Right hindlimb (tissue), 1 donor: ENCODE measurements at places on chromosomes 7 and 10.

DNA sequence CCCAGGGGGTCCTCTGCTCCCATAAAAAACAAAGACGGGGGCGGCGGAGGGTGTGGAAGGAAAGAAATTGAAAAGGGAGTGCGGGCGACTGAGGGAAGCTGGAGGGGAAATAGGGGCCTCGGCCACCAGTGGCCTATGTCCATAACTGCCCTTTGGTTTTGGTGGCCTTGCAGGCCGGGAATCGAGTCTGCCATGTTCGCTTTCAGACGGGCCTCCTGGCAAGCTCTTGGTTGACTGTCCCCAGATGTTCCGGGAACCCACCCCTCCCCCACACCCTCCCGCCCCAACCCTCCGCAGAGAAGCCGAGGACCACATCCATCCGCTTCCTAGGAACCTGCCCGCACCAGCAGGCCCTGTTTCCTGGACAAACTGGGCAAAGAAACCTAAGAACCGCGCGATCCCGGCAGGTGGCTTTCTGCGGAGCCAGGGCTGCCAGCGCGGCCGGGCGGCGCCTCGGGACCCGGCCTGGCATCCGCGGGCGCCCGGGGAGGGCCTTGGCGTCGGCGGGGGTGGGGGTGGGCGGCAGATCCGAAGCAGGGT lies 20.0 kb upstream of the GATA3 start:
- no peak for DNase-seq

GRCh38 chr10:84540022-84540616 lies 211.7 kb downstream of the CCSER2 start:
- no peak for DNase-seq

DNA sequence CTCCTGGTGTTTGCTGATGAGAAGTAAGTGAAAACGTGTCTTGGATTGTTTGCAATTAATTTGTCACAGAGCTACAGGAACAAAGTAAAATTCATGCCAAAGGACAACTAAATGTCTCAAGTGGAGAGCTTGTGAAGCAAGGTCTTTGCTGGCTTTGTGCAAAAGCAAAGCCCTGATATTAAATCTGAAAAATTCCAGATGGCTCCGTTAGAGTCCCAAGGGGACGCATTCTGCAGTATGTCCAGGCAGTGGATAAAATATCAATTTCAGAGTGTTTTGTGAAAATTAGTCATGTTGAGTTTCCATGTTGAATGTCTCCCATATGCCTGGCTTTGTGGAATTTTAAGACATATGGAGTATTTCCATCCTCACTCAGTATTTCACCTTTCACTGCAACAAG lies 102.5 kb upstream of the PTN start:
- DNase-seq = peak; percentile 75

DNA sequence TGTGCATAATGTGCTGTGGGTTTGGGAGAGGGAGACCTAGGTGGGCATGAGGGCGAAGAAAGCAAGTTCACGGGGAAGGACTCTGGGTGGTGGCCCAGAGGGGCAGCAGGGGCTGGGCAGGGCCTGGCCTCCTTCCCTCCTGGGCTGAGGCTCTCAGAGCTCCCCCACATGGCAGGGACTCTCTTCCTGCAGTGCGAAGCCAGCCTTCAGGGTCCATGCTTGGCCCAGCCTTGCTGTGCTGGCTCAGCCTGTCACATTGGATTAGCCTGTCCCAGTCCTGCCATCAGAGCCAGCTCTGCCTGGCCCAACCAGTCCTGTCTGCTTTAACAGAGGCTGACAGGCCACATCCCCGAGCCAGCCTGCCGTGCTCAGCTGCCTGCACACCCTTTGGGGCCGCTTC lies 20.4 kb upstream of the ZNF488 start:
- no peak for DNase-seq

DNA sequence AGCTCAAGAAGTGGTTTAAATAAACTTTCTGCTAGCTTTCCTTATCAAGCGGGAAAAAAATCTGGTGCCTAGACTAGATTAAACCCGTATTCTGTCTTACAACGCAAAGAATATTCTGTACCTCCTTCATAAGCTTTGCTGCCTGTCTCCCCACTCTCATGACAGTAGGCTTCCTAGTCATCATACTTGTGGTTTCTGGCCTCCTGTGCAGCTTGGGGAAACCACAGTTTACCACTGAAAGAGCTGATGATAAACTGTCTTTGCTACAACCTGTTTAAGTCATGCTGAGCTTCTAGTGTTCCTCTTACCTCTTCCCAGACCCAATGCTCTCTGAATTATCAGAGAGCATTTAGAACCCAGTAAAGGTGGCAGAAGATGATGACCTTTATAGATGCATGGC lies 55.0 kb downstream of the PODXL start:
- DNase-seq = no peak

GRCh38 chr7:98235901-98236300 lies 16.1 kb downstream of the TECPR1 start:
- no peak for DNase-seq

DNA sequence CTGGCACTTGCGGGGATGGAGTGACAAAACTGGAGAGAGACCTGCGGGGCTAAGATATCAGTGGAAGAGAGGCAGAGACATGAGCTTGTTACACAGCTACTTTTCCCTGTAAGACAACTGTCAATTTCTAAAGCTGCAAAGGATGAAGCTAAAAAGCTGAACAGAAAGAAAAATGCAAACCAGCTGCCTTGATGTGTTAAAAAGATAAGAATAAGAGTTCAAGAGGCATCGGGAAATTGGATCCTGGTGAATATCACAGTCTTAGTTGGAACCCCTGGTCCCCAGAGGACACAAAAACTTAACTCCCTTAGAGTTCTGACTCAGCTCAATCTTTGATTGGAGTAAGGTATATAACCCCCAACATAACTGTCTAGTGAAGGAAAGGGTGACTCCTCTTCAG lies 38.8 kb downstream of the VPS41 start:
- DNase-seq = no peak

DNA sequence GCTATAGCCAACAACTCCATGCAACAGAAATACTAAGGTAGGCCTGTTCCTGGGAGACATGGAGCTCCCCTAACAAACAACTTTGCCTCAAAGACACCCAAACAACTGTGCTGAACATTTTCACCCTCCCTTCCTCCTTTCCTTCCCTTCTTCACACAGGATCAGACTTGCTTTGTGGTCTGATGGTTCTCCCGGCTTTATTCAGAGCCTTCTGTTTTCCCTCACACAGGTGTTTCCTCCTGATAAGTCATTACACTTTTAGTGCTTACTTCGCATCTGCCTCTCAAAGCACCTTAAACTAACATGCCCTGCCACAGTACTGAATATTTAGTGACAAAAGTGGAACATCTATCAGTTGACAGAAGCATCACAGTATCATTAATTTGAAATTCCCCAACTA lies 56.3 kb upstream of the YAE1 start:
- no peak for DNase-seq

- DNase-seq = no peak
Measured at GRCh38 chr7:29957521-29958310, 31.9 kb downstream of the SCRN1 start.

DNA sequence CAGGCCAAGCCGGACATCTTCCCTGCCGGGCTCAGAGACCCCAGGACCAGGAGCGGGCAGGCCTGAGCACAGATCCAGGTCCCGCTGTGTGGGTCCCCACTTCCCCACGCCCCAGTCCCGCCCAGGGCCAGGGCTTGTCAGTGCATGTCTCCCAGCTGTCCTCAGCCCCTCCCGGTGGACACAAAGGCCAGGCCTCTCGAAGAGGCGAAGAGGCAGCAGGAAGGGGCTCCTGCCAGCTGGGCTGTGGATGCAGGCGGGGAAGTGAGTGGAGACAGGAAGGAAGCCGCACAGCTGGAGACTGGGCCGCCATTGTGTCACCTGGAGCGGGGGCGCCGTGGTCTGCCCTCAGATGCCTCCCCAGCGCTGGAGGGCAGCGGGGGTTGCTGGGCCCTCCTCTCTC lies 4.8 kb downstream of the GRIFIN start:
- DNase-seq = peak; percentile 80

GRCh38 chr7:26681819-26682418 lies 182.5 kb downstream of the SKAP2 start:
- no peak for DNase-seq

DNA sequence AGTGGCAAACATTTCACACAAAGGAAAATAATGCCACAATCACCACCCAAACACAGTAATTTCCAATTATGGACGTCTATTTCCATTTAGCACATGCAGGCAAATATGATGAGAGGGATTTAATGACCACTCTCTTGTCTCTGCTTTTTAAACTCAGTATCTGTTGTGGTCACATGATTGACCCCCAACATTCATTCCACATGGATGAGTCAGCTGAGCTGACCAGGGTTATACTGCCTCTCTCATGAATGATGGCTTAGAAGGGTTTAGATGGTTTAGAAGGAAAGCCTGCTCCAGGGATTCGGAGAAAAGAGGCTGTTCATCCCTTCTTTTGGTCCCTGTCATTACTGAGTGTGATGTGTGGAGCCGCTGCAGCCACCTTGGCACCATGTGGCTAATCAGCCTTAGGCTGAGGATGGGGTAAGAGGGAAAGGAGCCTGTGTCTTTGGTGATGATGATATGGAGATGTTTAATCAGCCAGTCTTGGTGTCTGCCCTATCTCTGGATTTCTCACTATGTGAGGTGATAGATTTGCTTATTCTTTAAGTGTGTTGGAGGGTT lies 38.2 kb upstream of the JAKMIP3 start:
- no peak for DNase-seq

DNA sequence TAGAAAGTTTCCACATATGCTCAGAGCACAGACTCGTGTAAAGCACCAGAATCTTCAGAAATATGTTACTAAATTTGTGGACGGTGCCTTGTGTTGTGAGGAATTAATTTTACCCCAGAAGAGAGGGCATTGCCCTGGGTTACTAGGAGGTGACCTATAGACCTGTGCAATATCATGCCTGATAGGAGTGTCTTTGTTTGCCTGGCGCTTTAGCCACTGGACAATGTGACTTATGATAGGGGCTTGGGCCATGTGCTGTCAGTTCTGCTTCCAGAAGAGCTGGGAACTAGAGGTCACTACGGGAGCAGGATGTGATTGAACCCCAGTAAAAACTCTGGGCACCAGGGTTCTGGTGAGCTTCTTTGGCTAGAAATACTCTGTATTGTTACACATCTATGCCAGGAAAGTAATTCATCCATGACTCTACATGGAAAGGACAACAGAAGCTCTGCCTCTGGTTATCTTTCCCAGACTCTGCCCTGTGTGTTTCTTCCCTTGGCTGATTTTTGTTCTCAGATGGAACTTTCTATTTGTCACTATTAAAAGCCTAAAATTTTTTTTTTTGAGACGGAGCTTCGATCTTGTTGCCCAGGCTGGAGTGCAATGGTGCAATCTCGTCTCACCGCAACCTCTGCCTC lies 75.5 kb downstream of the SIRT1 start:
- DNase-seq = no peak

GRCh38 chr10:125120053-125120710 lies 40.2 kb downstream of the CTBP2 start:
- DNase-seq = no peak

GRCh38 chr7:8436965-8437364 lies 3.6 kb downstream of the NXPH1 start:
- peak; percentile 13 for DNase-seq

- DNase-seq = peak; percentile 80
Measured at GRCh38 chr7:151276666-151277590, 28.4 kb upstream of the SMARCD3 start.

GRCh38 chr7:127927348-127927696 lies 103.9 kb downstream of the LRRC4 start:
- DNase-seq = no peak

DNA sequence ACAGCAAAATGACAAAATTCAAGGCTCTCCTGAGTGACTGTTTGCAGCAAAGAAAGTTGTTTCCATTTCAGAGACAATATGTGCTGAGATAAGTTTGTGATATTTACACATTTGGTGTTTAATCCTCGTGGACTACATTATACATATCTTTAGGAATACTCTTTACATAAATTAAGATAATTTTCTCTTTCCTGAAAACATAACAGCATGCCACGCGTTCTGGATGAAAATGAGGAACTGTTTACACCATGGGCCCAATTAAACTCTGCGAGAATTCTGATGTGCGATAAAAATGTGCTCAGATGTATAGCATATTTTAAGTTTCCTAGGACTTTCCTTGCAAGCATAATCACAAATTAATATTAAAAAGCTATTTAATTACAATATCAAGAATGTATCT lies 26.4 kb downstream of the PTPRE start:
- DNase-seq = no peak

DNA sequence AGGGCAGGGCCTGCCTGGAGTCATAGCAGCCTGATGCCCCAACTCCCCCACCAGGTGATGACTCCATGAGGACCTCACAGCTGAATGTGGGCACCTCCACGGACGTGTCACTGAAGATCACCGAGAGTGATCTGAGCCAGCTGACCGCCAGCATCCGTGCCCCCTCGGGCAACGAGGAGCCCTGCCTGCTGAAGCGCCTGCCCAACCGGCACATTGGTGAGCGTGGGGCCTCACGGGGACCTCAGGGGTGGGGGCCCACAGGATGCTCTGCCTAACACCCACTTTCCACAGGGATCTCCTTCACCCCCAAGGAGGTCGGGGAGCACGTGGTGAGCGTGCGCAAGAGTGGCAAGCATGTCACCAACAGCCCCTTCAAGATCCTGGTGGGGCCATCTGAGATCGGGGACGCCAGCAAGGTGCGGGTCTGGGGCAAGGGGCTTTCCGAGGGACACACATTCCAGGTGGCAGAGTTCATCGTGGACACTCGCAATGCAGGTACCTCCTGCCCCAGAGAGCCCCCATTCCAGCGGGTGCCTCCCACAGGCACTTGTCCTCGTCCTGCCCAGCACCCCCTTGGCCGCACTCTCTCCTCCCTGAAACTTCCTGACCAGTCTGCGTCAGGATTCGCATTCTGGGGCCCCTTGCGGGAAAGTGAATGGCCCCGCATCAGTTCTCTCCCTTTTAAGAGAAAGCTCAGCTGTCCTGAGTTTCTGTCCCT lies 10.0 kb upstream of the ATP6V1F start:
- no peak for DNase-seq
